Endothelial cell (in vitro differentiated cells): ENCODE measurements at places on chromosomes 12 and 14.

- DNase-seq, result no peak
These were observed 498.9 kb downstream of the SLC6A15 start for GRCh38 chr12:84413656-84414055.

DNA sequence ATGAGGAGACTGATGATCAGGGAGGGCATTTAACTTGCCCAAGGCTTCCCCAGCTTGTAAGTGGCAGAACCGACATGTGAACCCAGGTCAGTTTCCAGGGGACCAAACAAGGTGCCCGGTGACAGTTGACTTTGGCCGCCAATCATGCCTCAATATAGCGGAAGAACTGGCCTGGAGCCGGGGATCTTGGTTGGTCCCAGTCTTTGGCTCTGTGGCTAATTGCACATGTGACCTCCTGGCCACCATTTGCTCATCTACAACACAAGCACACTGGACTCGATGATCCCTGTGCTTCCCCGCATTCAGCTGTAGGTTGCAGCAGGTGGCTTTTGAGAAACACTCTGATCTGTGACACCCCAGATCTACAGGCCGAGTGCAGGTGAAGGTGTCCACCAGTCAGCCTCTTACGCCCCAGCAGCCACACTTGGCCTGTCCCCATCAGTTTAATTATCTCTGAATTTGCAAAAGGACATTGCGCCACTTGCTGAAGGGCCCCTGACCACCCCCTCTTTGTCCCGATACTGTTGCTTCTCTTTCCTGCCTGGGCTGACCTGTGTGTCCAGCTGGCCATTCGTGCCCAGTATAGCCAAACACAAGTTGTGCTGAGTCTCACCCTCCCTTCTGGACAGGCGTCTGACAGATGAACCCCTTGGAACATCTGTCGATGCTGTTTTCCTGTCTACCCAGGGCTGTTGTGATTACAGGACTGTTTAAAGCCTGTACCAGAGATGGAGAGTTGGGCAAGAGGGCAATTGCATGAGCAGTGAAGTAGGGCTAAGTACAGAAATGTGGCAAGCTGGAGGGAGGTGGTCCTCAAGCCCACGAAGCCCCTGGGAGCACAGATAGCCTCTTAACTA is 14.1 kb downstream of the ACACB start:
- DNase-seq, result no peak

DNA sequence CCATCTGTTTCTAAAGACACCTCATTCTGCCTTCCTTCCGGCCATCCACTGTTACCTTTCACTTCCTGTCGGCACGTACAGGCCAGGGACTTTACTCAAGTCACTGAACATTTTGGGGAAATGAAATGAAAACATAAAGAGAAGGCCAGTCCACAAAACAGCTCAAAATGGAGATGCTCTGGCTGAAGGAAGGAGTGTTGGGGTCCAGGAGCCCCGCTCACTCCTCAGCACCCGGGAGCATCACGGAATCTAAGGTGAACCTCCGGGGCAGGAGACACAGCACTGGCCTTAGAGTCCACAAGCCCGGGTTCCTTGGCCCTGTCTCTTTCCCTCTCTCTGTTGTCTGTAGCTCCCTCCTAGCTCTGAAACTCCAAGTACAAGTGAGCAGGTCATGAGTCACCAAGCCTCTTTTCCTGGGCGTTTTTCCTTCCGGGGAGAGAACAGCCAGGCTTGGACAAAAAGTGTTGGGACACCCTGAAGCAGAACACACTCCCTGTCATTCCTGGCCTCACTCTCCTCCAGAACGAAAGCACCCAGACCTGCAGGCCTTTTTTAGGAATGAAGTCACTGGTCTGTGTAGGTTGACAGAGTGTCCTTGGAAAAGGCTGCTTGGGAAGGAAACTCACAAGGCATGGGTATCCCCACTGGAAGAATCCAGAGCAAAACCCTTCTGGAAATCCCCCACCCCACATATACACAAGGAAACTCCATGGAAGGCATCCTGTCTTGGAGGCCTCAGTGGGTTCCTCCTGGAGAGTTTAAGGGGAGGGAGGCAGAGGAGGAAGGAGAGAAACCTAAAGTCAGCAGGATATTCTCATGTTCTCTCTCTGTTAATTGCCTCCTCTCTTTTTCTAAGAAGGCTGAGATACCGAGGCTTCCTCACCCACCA is 245.3 kb downstream of the ZFP36L1 start:
- no peak for DNase-seq

GRCh38 chr12:118290130-118290529 is 82.6 kb downstream of the TAOK3 start:
- DNase-seq, result no peak

DNA sequence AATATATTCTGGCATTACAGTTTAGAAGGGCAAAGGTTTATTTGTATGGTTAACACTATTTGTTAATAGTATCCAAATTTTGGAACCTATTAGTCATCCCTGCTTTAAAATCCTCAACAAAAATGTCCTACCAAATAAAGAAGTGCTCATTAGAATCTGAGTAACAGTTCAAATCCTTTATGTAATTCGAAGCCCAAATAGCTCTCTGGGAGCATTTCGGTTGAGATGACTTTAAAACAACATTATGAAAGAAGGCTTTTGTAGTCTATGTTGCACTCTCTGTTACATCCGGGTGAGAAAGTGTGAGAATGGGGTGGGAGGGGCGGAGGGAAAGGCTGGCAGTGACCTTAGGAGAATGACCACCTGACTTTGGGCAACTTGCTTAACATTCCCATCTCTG is 59.7 kb downstream of the SLC38A1 start:
- no peak for DNase-seq

DNA sequence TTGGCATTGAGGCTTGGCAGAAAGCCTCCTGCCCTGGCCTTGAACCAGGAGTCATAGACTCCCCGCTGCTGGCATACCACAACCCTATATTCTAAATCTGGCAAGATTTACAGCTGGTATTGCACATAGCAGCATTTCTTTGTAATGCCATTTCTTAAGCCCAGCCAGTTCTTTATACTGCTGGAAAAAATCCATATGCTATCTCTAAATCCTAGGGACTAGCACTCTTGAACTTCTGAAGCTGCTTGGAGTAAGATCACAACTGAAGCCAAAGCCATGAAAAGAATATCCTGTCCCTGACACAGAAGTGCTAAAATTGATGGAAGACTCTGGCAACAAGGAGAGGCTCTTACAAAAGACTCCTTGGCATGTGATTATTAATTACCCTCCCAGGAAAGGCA is 89.3 kb downstream of the KCNC2 start:
- DNase-seq, result no peak

GRCh38 chr12:108803428-108804105 is 53.8 kb downstream of the SSH1 start:
- DNase-seq, result peak; percentile 75

DNA sequence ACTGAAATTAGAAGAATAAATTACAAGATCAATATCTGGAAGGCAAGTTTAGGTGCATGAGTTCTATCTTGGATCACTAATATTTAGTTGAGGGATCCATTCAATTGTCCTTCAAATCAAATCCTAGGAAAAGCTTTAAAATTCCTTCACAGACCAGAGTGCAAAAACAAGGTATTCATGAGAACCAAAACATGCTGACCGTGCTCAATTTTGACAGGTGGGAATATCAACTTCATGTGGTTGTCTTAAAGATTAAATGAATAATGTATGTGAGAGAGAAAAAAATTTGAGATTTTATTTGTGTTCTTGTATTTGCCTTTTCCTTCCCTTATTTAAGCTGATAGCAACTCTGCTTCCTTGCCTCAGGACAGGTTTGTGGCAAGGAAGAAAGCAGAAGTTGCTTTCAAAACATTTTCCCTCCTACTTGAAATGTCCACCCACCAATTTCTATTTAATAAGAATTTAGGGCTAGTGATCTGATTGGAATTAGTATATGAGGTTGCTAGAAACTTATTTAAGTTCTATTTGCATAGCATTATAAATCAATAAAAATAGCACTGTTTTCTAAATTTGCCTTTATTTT is 4.9 kb upstream of the PPP1R12A start:
- DNase-seq, result no peak

- no peak for DNase-seq
These were observed 3.5 kb upstream of the NID2 start for GRCh38 chr14:52072266-52072780.

- DNase-seq, result no peak
These were observed 77.6 kb downstream of the ZFP36L1 start for GRCh38 chr14:68714991-68715924.

- no peak for DNase-seq
These were observed 84.2 kb downstream of the SCN8A start for GRCh38 chr12:51675071-51675803.

GRCh38 chr14:55798406-55798805 is 218.4 kb downstream of the KTN1 start:
- no peak for DNase-seq

- no peak for DNase-seq
These were observed 379.0 kb downstream of the LRIG3 start for GRCh38 chr12:58541300-58541690.
